SJSA1 (cell line): ENCODE measurements at places on chromosomes 4 and X. TPM values are rescaled to one million over a fixed set of nuclear protein-coding genes. Genes with fewer than 3 reads are reported as not detected.
A peak's percentile ranks its signal among the peaks of the same experiment; 100 is the strongest.

Gene EPHA5
- total RNA-seq = 0.05 TPM in 1 of 2 replicates, not detected in the other

GRCh38 chrX:151973851-151974335 is 583 bp downstream of the GABRE start:
- DNase-seq = no peak

Gene CPZ
- 130 and 165 TPM in 2 replicates for total RNA-seq

DNA sequence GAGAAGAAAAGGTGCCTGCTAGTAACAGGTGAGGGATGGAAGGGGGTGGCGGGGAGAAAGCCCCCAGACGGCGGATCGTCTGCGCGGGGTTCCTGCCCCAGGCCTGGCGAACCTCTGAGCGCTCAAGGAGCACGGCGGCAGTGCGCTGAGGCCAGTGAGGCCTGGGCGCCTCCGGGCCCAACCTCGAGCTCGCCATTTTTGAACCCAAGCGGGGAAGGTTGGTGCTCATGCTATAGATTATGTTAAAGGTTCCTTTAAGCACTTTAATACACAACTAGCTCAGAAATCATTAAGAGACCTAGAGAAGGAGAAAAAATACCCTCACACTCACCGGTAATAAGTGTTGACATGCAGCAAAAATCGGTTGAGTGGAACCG is 7.9 kb downstream of the PITX2 start:
- no peak for DNase-seq

DNA sequence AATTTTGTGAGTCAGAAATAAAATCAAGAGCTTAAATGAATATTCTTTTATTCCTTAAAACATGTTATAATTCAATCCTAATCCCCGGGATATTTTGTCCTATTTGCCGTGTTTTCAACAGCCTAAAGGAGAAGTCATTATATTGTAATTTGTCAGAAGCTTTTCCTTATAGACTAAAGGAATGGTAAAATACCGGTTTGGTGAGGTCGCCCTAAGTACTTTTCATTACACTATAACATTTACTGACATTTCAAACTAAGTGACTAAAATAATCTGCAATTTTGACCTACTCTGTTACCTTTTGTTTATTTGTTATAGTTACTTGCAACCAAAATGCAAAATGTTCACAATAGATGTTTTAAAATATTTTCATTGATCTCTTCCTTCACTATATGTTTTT is 8.8 kb downstream of the DCLK2 start:
- DNase-seq = no peak

DNA sequence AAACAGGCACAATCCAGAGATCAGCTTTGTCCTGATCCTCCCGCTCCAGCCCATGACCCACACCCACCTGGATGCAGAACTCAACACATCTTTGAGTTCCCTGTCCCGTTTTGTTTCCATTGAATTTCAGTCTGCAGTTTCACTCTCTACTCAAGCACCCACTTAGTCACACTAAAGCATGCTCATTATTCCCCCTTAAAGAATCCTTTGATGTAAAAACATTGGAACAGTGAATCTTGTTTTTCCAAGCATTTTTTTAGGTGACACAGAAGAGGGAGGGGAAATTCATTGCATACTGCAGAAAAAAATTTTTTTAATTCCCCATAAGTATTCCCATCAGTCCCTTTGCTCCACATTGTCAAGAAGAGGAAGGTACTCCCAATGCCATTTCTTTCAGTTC is 249.7 kb upstream of the TTC29 start:
- peak; percentile 18 for DNase-seq

Gene SYTL4
- total RNA-seq = 8.0 and 9.7 TPM in 2 replicates
